ENCODE measurements at places on chromosomes 6 and 20.

GRCh38 chr20:56429941-56430340, 17.9 kb downstream of the CASS4 start:
- DNase-seq: no peak

DNA sequence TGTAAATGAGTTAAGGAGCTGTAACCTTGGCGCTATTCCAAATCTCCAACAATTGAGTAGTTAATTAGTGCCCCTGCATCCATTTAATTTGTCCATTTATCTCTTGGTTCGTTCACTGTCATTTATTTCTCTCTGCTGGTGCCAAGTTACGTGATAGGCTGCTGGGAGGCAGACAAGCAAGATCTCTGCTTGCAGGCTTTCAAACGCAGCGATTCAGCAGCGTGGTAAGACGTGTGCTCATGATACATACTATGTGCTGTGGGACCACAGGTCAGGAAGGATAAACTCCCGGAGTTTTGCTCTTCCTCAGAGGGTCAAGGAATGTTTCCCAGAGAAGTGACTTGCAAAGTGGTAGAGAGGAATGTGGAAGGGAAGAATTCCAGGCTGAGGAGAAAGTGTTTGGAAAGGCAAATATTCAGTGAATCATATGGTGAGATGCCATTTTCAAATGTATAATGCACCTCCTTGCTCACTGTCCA, 46.4 kb downstream of the UTRN start:
- no peak for DNase-seq

- DNase-seq: peak; percentile 68
Observed at GRCh38 chr6:84763886-84764331, 489 bp downstream of the TBX18 start.

DNA sequence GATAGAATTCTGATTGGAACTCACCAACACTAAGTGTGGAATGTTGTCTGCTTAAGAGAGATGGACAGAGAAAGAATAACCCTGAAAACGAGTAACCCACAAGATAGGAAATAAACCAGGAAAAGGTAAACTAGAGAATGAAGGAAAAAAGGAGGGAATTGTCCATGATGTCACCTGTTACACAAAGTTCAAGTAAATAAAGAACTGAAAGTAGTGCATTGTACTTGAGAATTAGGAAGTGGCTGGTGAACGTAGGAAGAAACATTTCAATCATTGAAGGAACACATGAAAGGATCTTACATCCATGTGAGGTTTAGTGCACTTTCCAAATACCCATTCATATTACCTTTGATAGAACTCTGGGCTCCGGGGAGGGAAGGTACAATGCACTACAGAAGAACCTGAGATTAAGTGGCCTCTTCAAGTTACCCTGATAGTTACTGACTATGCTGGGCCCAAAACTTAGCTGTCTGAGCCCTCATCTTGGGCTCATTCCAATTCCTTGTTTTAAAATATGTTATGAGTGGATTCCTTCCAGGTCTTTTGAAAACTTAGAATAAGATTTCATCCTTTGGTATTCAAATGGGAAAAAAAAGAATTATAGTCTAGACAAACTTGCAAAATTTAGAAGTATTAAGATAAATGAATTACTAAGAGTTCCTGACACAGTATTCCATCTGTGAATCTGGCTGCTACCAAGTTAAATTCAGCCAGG, 1.1 kb upstream of the STX7 start:
- no peak for DNase-seq

DNA sequence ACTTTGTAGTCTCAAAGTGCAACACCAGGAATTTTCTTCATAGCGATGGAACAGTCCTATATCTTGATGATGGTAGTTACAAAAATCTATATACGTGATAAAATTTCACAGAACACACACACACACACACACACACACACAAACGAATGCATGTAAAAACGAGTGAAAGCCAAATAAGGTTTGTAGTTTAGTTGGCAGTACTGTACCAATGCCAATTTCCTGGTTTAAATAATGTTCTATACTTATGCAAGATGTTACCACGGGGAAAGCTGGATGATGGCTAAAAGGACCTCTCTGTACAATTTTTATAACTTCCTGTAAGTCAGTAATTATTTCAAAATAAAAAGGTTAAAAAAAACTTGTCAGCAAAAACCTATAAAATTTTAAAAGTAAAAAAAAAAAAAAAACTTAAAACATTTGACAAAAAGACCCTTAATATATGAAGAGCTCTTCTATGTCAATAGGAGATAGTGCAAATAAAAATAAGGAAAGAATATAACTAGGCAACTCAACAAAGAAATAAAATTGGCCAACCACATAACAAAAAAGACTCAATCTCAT, 37.6 kb downstream of the PDSS2 start:
- DNase-seq: no peak

DNA sequence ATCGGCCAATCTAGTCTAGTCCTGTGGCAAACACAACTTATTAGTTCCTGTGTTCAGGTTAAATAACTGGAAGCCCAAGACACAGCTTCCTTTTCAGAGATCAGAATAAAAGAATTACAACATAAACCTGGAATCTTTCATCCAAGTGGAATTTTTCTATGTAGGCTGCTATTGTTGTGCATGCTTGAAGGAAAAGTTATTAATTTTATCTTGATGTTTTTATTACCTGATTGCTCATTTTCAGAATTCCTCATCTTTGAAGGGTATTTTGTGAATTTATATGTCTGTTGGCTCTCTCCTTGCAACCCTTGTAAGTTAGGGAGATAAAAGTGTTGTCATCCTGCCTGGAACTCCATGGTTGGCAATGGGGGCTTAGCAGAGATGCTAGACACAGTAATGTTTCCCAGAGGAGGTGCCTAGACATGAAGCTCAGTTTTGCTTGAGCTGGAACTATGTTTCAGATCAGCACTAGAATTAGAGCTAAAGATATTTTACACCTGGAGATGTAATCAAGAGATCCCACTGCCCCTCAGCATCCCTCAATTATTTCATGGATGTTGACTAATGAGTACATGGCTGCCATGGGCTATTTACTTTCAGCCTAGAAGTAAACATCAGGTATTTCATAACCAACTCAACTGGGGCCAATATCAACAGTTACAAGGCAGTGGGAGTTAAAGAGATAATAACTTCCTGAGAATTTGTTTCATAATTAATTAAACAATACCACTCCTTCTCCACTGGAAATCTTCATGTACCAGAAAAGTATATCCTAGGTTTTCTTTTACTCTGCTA, 367.0 kb upstream of the MARCKS start:
- DNase-seq: no peak

DNA sequence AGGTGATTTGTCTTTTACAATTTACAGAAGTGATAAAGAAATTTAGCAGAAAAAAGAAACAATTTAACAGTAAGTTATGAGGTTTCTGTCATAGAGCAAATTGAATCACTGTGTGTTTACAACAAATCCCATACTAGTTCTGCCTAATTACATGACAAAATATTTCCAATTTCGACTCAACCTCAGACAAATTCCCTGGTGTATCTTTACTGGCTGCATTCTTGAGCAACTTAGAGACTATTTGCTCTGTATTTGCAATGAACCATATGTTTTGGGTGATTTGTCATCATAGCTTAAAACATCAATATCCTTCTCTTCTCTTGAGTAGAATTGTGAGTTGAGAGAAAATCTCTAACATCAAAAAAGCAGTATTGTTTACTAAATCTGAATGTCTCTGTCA, 128.7 kb downstream of the SIM1 start:
- DNase-seq: no peak

DNA sequence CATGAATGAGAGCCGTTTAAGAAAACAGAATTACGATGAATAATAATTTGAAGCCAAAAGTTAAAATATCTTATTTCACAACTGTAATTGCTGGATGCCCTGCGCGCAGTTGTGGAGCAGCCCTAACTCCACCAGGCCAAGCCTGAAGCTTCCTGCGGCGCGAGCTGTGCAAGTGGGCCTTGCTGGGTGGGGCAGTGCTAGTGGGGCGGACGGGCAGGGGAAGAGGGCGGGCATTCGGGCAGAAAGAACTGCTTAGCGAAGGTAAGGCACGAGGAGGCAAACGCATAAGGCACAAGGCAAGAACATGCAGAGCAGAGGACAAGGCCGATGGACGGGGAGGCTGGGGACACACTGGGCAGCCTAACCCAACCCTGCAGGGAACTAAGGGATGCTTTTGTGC, 2.3 kb downstream of the HLA-DQB2 start:
- no peak for DNase-seq

DNA sequence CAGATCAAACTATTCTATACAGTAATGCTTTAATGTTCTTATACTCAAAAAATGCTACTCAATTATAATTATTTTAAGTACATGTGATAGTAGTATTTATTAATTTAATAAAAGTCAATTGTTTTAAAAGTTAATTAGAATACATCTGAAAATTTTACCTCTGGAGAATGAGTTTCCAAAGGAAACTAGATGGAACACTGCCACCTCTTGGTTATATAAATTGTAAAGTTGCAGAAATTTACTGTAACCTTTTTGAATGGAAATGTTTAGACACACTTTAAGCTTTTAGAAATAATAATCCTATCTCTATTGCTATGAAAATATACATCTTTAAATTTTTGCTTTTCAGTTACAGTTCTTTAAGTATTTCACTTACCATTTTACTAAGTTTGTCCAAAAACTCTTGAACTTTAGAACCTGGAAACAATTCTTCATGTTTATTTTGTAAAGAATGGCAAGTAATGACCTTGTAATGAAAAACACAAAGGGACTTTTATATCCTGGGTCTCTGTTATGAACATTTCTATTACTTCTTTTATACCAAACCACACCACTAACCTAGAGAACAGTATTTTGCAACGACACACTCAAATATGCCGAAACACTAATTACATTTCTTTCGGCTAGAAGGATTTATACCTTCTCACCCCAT, 10.9 kb upstream of the BMP5 start:
- DNase-seq: no peak

DNA sequence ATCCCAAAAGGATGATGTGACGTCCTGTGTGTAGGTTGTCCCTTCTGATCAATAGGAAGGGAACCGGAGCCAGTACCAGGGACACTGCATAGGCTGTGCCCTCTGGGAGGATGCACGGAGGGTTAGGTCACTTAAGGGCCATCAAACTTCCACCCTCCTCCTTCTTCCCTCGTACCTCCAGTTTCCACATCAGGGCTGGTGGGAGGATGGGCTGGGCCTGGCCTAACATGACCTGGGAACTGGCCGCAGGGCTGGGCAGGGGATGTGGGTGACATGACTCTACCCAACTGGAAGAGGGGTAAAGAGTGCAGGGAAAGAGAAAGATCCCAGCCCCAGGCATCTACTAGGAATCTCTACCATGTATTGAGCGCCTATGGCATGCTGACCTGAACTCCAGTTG, 46.2 kb upstream of the MDGA1 start:
- DNase-seq: no peak

- DNase-seq: no peak
Observed at GRCh38 chr6:50353603-50354002, 303.9 kb upstream of the DEFB112 start.

DNA sequence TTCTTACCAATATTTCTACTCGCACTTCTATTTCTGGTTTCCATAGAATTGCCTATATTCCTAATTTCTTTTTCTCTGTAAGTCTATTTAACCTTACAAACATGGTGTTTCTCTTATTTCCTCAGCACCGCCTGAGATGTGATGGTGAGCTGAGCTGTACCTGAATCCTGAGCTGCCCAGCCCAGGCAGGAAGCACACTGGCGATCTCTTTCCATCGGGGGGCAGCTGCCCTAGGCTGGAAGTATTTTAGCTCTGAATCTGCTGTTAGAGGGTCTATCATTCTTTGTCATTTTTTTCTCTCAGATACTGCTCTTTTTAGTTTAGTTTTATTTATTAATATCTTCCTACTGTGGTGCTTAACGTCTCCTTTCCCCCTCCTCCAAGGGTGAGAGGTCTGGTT, 173.4 kb upstream of the SLC35B3 start:
- DNase-seq: no peak

GRCh38 chr6:7419065-7419464, 29.5 kb downstream of the RIOK1 start:
- DNase-seq: no peak

GRCh38 chr20:53966774-53967398, 103.5 kb downstream of the BCAS1 start:
- DNase-seq: no peak

GRCh38 chr6:99810942-99811620, 182.9 kb downstream of the MCHR2 start:
- no peak for DNase-seq

DNA sequence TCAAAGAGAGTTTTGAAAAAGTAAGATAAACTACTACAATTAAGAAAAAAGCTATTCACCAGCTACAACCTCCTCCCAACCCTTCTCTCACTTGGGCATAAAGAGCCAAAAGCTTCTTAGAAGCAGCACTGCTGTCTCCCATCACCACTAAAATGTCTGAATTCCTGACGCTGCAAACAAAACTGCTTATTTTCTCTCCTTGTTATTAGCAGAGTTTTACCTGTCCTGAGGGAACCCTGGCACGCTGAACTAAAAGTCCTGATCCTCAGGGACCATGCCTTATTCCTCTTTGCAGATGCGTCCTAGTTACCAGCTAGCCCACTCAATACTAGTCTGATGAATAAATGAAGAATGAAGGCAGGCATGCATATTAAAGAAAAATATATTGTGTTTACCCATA, 1.1 kb downstream of the HACE1 start:
- DNase-seq: no peak

DNA sequence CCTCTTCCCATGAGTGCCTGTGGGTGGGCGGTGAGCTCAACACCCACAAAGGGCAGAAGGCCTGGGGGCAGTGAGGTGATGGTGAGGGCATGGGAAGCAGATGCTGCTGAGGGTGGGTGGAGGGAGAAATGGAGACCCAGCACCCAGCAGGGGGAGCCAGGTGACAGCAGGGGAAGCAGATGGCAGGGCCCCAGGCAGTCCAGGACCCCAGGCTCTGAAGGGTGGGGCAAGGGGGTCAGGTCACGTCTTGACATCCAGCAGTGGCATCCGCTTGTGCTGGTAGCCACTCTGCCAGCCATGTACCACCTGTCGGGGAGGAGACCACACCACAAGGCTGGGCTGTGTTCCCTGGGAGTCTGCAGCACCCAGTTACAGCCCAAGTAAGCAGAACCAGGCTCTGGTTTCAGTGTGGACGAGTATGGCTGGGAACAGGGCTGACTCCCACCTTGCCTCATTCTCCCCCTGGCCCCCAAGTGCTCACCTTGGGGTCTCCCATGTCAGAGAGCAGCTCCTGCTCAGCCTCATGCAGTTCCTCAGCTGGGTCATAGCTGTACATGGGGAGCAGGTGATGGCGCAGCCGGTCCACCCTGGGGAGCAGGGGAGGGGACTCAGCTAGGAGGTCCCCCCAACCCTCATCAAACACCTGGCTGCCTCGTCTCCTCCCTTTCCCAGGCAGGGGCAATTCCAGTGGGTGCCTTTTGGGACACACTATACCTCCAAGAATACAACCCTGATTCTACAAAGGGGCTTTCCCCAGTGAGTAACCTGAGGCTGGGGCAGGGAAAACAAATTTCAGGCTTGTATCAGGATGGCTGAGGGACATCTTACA, 2.0 kb downstream of the SMIM29 start:
- DNase-seq: no peak

- no peak for DNase-seq
Observed at GRCh38 chr6:23170049-23170448, 600.7 kb downstream of the HDGFL1 start.

DNA sequence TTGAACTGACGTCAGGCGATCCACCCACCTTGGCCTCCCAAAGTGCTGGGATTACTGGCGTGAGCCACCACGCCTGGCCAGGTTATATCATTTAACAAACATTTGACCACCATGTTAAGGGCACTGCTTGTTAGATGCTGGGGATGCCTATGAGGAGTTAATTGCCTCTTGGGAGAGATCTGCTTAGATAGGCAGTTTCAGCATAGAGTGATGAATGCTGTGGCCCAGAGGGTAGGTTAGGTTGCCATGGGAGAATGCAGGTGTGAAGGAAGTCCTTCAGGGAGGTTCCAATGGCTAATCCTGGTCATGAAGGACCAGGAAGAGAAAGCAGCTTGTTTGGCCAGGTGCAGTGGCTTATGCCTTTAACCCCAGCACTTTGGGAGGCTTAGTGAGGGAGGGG, 17.0 kb downstream of the PHF20 start:
- DNase-seq: no peak
